ENCODE measurements at places on chromosomes 5 and 9. TPM values are rescaled to one million over a fixed set of nuclear protein-coding genes. Genes with fewer than 3 reads are reported as not detected.

- no peak for DNase-seq
Measured at GRCh38 chr5:17910318-17910717, 276.1 kb downstream of the TAF11L14 start.

DNA sequence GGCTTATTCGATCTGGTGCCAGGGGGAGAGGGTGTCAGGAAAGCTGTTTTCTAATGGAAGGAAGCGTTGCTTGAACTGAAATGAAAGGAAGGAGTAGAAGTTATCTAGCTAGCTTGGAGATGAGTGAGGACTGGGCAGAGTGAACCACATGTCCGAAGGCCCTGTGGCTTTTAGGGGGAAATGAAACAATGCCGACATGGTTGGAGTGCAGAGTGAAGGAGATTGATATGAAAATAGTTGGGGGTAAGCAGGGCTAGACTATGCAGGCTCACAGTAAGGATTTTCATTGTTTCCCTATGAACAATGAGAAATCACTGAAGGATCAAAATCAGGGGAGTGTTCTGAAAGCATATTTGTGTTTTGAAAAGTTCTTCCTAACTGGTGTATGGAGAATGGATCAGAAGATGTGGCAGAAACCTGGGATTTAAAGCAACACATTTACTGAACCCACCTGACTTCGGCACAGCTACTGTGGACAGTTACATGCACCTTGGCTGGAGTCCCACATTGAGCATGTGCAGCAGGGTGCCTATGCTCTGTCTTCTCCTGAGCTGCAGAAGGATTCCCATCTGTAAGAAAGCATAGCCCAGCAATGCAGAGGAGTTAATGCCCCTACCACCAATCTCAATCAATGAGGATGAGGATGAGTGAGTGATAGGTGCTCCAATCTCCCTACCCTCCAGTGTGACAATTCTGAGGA, 144.4 kb upstream of the TBCA start:
- no peak for DNase-seq

- DNase-seq, result no peak
Measured at GRCh38 chr5:82813861-82814260, 263.3 kb downstream of the TMEM167A start.

HMGCS1 gene
- 64.3 TPM for total RNA-seq

DNA sequence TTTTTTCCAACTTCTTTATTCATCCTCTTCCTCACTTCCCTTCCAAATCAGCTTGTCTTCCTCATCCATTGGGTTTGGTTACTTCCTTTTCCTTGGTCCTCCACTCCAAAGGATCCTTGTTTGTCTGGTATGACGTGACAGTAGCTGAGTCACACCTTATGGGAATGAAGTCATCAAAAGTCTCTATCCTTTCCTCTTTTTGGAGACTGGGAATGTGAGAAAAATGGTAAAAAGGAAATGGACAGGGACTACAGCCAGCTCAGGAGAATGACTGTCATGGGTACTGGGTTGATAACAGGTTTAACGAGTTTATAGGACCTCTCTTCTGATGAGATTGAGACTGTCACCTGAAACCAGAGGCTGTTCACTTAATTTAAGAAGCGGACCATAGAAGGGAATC, 76.2 kb upstream of the MYO10 start:
- DNase-seq, result peak; percentile 31

DNA sequence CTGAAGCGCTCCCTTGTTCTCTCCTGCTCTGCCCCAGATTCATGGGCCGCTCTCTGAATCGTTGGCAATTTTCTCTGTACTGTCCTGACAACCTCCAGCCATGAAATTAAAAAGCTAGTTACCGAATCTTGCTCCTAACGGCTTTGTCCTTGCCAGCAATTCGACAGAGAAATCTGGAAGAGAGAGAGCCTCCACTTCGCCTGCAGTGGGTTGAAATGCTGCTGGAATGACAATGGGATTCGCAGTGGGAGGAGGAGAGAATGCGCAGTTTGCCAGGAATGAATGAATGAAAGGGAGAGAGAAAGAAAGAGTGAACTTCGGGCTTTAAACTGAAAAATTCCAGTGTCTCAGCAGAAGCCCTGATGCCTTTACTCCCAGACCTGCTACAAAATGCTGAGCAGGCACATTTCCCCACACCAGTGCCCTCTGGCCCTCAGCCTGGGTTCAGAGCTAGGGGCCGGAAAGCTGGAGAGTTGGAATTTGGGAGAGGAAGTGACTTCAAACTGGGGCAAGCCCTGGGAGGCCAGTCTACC, 11.5 kb upstream of the BOD1 start:
- DNase-seq, result no peak

NR2F1 gene
- 12.8 TPM for total RNA-seq

FUT7 gene
- total RNA-seq, result not detected

KIF4B gene
- not detected for total RNA-seq

DNA sequence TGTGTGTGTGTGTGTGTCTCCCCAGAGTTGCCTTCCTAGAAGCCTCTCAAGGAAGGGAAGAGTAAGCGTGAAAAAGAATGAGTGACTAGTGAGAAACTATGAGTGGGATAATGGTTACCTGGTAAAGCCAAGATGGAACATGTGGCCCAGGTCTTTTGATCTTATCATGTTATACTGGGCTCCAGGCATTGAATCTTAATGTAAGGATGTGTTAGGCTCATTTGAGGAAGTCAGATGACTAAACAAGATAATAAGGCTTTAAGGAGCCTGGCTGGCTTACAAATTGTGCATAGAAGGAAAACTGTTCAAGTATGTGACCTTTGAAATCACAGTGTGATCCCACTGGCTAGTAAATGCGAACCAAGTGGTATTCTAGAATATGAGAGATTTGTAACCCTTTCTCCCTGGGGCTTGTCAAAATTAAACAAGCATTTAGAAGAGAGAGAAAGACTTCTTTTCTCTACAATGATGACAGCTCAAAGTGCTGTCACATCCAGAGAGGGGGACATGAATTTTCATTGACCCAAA, 29.9 kb upstream of the HMHB1 start:
- DNase-seq, result no peak

- DNase-seq, result no peak
Measured at GRCh38 chr5:1168796-1169195, 32.6 kb upstream of the SLC6A19 start.

DNA sequence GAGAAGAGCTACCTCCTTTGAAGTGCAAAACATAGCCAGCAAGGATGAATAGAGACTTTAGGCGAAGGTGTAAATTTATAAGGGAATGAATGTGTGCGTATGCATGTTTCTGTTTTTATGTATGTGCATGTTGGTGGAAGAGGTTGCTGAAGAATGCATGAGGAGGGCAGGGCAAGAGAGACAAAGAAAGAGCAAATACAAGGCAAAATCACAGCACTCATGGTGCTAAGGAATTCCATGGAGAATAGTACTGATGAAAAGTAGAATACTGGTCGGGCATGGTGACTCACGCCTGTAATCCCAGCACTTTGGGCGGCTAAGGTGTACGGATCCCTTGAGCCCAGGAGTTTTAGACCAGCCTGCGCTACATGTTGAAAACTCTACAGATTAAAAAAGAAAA, 762.1 kb upstream of the PTPRD start:
- DNase-seq, result no peak

GRCh38 chr5:31091501-31091900, 102.0 kb upstream of the CDH6 start:
- DNase-seq, result no peak

DNA sequence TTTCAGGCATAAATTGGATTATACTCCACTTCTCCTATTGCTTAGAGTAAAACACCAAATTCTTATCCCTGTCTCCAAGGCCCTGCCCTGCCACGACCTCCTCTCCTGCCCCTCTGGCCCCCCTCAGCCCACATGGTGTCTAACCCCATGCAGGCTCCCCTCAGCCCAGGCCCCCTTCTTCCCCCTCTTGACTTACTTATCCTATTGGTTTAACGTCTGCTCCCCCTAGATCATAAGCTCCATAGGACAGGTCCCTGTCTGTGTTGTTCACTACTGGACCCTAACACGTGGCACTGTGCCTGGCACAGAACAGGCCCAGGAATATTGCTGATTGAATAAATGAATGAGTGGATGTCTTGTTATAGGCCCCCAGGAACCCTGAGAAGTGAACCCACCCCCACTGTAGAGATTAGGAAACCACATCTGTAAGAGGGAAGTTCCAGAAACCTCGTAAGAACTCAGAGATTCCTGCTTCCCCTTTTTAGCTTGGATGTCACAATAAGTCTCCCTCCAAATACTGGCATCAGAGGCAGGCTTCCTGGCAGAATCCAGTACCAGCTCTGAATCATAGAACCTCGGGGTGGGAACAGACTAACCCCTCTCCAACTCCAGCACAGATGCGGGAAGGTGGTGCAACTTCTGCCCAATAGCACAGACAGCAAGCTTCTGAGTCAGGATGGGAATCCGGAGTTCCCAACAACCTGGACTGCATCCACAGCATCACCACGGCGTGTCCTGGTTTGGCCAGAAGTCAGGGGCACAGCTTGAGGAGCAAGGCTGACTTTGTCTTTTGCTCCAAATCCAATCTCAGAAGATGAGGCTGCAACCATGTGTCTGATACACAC, 31.5 kb downstream of the HRH2 start:
- DNase-seq, result no peak

DNA sequence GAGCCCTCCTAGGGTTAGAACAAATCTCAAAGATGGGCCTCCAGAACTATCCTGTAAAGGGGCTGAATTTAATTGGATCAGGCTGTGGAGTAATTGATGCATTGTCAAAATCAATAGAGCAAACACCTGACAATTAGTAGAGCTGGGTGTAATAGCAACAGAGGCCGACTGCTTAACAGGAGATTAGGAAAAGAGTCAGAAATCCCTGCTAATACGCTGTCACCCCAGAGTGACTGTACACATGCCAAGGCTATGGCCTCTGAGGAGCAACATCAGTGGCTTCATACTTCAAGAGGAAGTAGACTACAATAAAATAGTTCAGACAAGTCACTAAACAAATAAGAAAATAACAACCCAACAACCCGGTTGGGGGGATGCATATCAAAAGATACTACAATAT, 18.7 kb upstream of the GRPEL2 start:
- no peak for DNase-seq

SPATA31A3 gene
- not detected for total RNA-seq

GRCh38 chr5:78002690-78003089, 226.6 kb upstream of the TBCA start:
- DNase-seq, result no peak

GRCh38 chr5:128782446-128782845, 182.8 kb upstream of the SLC27A6 start:
- DNase-seq, result peak; percentile 32

DNA sequence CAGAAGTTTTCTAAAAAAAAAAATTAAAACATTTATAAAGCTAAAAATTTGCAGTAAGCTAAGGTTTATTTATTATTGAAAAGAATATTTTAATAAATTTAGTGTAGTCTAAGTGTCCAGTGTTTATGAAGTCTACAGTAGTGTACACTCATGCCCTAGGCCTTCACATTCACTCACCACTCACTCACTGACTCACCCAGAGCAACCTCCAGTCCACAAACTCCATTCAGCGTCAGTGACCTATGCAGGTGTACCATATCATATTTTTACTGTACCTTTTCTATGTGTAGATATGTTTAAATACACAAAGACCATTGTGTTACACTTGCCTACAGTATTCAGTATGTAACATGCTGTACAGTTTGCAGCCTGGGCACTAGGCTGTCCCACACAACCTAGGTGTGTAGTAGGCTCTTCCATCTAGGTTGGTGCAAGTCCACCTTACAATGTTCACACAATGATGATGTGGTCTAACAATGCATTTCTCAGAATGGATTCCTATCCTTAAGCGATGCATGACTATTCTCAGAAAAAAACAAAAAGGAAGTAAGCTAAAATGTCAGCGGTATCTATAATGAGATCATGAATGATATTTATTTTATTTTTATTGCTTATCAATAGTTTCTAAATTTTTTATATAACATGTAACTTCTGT, 336.7 kb downstream of the AGTPBP1 start:
- DNase-seq, result no peak

GRCh38 chr5:159211729-159212174, 2.4 kb upstream of the RNF145 start:
- no peak for DNase-seq

SLC1A3 gene
- 4.3 TPM for total RNA-seq

DNA sequence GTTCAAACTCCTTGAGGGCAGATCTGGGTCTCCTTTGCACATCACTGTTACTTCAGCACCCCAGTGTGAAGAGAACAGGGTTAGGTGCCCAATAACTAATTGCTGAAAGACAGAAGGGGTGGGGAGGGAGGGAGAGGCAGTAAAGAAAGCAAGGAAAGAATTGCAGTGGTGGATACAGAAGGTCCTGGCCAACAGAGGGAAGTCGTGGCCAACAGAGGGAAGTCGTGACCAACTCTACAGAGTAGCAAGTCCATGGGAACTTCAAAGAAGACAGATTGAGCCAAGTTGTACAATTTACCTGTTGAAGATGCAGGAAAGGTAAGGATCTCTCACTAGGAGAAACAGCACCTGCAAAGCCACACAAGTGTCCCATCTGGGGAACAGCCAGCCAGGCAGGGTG, 27.0 kb downstream of the CCNJL start:
- no peak for DNase-seq

DNA sequence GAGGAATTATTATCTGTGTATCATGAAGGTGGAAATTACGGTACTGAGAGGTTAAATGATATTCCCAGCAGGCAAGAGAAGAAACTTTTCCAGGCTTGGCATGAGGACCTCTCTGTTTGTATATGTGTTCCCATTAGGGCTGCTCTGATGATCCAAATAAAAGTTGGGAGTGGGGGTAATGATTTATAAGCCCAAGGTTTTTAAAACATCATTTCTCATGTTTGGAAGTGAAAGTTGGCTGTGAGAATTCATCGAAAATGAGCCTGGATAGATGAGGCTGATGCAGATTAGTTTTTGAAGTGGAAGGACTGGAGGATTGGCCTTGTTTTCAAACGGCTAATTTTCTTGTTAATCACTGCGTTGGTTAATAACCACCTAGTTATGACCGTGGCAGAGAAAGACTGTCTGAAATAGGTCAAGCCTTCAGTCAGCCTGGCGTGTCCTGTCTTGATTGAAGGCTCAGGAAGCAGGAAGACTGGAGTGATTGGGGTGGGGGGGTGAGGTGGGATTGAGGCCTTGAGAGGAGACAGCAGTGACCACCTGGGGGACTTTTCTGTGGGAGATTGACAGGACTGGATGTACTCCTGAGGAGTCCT, 391.0 kb upstream of the WWC1 start:
- no peak for DNase-seq

CCL27 gene
- not detected for total RNA-seq
